ENCODE measurements at places on chromosomes 13 and 19.

DNA sequence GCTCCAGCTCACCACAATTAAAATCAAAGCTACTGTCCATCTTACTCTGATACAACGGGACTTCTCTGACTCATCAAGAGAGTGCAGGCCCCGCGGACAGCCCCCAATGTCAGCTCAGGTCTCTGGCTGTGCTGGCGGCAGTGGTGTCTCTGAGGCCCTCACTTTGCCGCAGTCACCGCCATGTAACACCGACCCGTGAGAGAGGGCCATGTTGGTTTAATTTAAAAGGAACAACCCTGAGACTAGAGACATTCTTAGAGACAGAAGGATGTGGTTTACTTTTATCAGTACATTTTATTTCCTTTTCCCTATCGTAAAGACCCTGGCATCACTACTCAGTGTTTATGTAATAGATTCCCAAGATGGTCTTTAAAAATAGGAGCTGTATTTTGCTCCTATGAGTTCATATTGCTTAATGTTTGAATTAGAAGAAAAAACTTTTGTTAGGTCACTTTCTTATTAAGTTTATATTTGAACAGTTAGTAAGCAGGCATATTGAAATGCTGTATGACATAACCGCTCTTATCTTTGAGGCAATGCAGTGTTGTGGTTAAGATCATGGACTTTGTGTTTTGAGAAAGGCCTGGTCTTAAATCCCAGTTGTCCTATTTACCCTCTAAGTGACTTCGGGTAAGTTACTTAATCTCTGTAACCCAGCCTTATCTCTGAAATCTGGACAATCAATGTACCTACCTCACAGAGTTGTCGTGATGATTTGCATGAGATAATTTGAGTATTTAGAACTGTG, 23.4 kb downstream of the DGKH start:
- no peak for ATAC-seq

GRCh38 chr13:59890054-59890453, 273.7 kb downstream of the DIAPH3 start:
- ATAC-seq, result no peak

- ATAC-seq, result no peak
Observed at GRCh38 chr19:17306285-17306714, 628 bp downstream of the MRPL34 start.

- no peak for ATAC-seq
Observed at GRCh38 chr13:39417643-39418042, 185.3 kb downstream of the LHFPL6 start.

GRCh38 chr13:95296326-95296925, 4.8 kb downstream of the ABCC4 start:
- no peak for ATAC-seq

DNA sequence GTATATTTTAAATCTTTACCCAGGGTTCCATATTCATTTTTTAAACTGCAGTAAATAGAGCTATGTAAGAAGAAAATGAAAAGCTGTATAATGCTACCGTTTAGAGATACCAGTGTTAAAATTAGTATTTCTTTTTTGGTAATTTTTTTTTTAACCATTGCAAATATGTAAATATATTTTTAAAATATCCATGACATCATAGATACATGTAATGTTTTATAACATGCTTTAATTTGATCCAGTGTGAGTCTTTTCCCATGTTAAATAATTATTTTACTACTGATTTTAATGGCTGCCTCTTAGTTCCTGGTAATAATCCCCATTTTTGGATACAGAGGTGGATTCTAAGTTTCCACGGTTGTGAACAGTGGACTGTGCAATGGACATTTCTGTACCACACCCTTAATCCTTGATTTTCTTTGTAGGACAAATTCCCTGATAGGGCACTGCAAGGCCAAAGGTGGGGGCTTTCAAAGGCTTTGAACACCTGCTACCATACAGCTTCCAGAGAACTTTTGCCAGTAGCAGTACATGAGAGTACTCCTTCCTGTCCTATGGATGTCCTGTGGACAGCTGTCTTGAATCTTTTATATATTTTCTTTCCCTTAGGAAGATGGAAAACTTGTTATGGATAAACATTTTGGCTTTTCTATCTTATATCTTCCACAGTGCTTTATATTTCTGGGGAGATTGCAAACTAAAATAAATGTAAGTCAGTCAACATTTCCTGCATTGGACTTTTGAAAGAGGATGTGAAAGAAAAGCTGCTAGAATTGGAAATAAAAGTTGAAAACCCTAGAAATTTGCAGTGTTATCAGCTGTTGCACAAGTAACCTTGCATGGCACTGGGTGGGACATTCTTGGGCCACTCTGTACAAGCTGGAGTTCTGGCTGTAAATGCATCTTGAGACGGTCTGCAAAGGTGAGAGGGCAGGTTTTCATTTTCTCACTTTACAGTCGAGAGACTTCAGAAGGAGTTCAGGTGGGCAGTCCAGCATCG, 46.8 kb downstream of the ARHGEF7 start:
- ATAC-seq, result no peak

GRCh38 chr13:74299721-74300120, 165.5 kb upstream of the KLF12 start:
- peak; percentile 50 for ATAC-seq

GRCh38 chr13:105670179-105670990, 865.1 kb downstream of the EFNB2 start:
- ATAC-seq, result no peak

GRCh38 chr13:77016251-77016812, 10.6 kb downstream of the FBXL3 start:
- peak; percentile 36 for ATAC-seq

- no peak for ATAC-seq
Observed at GRCh38 chr19:19303411-19303810, 16.9 kb downstream of the SUGP1 start.

DNA sequence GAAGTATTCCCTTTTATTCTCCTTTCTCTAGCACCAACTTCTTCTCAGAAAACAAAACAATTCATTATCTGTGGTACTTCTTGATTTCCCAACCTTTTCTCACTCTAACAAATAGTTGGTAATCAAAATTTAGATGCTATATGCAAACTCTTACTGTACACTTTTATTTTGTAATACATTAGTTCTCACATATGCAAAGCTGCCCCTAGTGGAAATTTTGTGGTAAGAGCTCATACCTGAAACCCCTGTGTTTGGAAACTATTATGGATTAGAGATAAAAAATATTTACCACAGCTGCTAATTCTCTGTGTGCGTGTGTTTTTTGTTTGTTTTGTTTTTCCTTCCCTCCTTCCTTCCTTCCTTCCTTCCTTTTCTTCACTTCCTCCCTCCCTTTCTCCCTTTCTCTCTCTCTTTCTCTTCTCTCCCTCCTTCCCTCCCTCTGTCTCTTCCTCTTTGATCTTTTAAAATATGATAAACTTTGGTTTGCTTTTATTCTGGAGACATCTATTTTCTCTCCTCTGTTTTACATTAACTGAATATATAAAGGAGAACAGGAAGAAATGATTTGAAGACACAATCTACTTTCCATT, 537.4 kb downstream of the SLITRK6 start:
- ATAC-seq, result no peak

DNA sequence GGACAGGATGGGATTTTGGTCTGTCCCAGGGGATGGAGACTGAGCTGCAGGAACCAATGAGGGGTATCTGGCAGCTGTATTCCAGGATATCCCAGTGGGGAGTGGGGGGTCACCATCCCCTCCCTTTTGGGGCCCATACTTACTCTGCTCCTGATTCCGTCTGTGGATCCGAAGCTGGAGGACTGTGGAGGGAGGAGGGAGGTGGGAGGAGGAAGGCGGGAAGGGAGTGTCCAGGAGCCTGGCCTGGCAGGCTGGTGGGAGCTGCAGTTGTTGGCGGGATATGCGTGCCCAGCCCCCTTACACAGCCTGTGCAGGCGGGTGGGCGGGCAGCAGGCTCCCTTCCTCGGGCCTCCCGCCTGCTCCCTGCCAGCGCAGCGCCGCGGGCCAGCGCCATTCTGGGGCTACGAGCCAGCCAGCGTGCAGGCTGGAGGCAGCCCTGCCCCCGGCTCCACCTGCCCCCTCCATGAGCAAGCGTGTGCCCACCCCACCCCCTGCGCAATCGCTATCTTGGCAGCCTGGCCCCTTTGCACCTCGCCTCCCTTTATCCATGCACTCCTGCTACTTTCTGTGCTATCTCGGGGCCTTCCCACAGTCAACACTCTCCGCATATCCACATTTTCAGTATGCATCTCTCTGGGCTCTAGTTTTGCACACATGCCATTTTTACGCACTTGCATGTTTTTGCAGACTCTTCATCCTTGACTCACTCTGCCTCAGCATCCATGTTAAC, 2.8 kb downstream of the MAMSTR start:
- ATAC-seq, result no peak

GRCh38 chr13:26971990-26972887, 199.4 kb downstream of the USP12 start:
- ATAC-seq, result no peak

GRCh38 chr13:46170687-46171086, 11.3 kb downstream of the LCP1 start:
- peak; percentile 11 for ATAC-seq

All from gastroesophageal sphincter (tissue), 4 donors.